ENCODE measurements at places on chromosomes 2 and 18.
A peak's percentile ranks its signal among the peaks of the same experiment; 100 is the strongest.

- DNase-seq: no peak
These were observed 344.3 kb downstream of the EIPR1 start for GRCh38 chr2:3033315-3033714.

- no peak for DNase-seq
These were observed 475.8 kb downstream of the TXNL1 start for GRCh38 chr18:56162311-56163265.

DNA sequence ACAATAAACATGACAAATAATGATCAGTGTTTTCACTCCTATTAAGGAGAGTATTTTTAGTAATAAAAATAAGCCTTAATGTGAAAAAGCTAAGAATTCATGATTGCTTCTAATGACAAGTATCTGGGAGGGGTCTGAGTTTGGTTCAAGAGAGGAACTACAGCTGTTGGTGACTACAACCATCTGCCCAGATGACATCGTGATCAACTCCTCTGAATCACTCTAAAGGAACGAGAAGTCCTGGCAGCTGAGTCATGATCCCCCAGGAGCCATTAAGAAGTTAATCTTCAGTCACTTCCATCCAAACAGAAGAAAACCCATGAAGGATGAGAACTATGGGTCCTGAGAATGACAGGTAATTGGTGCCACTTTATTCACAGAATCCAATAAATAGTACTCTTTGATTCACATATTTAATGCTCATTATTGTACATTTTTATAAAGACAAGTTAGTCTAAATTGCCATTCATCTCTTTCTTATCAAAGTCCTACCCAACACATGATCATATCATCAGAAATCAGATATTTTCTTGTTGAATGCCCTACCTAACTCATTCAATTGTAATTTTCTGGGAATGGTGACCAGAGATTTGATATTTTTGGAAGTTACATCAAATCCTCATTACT, 6.8 kb downstream of the TFPI start:
- DNase-seq: no peak

GRCh38 chr2:72991980-72992733, 74.8 kb downstream of the EMX1 start:
- no peak for DNase-seq

GRCh38 chr2:55019526-55020258, 30.6 kb downstream of the RTN4 start:
- DNase-seq: no peak

GRCh38 chr2:217928324-217929181, 74.2 kb downstream of the TNS1 start:
- DNase-seq: no peak

DNA sequence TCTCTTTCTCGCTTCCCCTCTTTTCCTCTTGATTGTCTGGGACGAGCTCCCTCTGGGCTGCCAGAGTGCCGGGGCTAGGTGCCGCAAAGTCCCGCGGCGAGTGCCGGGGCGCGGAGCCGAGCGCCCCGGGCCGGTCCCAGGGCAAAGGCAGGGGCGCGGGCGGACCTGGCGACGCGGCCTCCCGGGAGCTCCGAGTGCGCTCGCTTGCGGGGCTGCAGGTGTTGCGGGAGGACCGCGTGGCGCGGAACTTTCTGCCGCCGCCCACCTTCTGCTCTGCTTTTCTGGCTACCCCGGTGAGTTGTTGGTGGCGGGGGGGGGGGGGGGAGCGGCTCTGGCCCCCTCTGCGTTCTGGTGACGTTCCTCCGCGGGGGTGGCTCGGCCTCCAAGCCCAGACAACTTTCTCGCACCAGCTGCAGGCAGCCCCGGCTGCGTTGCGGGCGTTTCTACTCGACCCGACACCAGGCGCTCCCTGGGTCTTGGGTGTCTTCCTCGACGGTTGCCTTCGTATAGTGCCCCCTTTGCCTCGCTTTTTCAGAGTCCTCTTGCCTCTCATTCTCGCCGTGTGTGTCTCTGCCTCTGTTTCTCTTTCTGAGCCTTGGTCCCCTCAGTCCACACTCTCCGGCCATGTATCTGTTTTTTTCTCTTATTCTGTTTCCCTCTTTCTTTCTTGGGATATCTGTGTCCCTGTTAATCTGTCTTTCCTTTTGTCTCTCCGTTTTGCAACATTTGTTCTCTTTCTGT, 759 bp downstream of the GALNT13 start:
- DNase-seq: no peak

DNA sequence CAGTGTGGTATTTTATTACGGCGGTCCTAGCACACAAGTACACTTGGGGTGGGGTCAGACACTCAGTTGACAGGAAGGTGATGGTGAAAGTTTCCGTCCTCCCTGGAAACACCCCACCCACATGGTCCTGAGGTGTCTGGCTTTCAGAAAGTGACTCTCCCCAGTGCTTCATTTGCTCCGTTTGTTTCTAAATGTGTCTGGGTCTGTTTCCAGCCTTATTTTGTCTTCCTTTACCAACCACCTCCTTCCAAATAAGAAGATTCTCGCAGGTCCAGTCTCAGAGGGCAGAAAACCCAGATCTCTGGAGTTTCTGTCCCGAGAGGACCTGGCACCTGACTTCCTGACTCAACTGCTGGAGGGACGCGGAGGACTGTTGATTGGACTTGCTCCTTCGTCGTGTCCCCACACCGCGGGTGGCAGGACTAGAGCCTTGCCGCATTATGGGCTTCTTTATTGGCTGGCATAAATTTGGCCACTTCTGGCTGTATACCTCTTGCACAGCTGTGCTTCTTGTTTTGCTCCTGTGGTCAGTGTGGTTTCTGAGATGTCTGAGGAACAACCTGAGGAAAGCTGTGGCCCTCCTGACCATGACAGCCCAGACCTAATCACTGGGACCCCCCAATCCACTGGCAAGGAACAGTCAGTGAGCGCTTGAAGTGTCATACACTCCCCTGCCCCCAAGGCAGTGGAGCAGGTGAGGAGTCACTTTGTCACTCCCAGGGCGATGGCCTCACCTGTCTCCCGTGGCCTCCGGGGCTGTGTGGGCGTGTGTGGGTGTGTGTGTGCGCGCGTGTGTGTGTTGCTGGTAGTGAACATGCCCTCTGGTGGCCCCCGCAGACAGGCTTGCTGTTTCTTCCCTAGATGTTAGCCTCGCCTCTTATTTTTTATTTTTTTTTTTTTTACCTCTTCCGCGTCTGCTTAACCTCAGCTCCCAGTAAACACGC, 45.6 kb downstream of the MEX3C start:
- DNase-seq: peak; percentile 50

GRCh38 chr2:8394131-8394530, 287.7 kb upstream of the ID2 start:
- DNase-seq: no peak

DNA sequence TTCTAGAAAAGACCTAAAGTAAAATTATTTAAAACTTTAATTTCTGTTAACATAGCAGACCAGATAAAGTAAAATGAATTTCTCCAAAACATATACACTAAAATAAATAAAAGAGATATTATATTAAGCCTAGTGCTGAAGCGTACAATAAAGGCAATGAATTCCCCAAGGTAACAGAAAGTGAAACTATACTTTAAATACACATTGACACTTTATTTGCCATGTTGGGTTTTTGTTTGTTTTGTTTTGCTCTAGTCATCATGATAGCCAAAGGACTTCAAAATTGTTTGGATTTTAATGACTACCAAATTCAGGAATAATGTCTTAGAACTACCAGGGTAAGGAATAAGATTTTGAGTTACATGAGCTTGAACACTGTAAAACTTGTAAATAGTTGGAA, 413.3 kb downstream of the LRRTM4 start:
- DNase-seq: no peak

- DNase-seq: no peak
These were observed 18.2 kb upstream of the HMSD start for GRCh38 chr18:63930773-63931354.

Measured in stimulated activated CD8-positive, alpha-beta memory T cell treated with anti-CD3 and anti-CD28 coated beads, Interleukin-15, amount 100 ng/mL, for 1 hour (primary cell).